ENCODE measurements at places on chromosomes 12 and 14. TPM values are rescaled to one million over a fixed set of nuclear protein-coding genes. Genes with fewer than 3 reads are reported as not detected.

- no peak for DNase-seq
Observed at GRCh38 chr14:63910583-63911363, 58.0 kb downstream of the SYNE2 start.

GRCh38 chr12:57899010-57899662, 42.2 kb upstream of the ATP23 start:
- DNase-seq: no peak

GRCh38 chr12:60830381-60830780, 1234.6 kb downstream of the SLC16A7 start:
- no peak for DNase-seq

ZCCHC8 gene
- 19.4 TPM for total RNA-seq

CCDC196 gene
- total RNA-seq: not detected

PTPN6 gene
- total RNA-seq: 12.1 TPM
